ENCODE measurements at places on chromosomes 7 and 10. TPM values are rescaled to one million over a fixed set of nuclear protein-coding genes. Genes with fewer than 3 reads are reported as not detected.

Gene COL28A1
- total RNA-seq, result not detected

Gene RELN
- 4.7 TPM for total RNA-seq

Gene C10orf95
- total RNA-seq, result not detected

Gene SLC29A4
- total RNA-seq, result 1.7 TPM

Gene GNAT3
- total RNA-seq, result not detected

Gene ABCA13
- 2.5 TPM for total RNA-seq
